H1 (cell line): ENCODE measurements at places on chromosomes 12 and 14. TPM values are rescaled to one million over a fixed set of nuclear protein-coding genes. Genes with fewer than 3 reads are reported as not detected.

- DNase-seq, result no peak
Measured at GRCh38 chr14:22551605-22551997, 37.4 kb downstream of the DAD1 start.

GRCh38 chr12:66661357-66661756 is 17.5 kb downstream of the GRIP1 start:
- DNase-seq, result no peak

DNA sequence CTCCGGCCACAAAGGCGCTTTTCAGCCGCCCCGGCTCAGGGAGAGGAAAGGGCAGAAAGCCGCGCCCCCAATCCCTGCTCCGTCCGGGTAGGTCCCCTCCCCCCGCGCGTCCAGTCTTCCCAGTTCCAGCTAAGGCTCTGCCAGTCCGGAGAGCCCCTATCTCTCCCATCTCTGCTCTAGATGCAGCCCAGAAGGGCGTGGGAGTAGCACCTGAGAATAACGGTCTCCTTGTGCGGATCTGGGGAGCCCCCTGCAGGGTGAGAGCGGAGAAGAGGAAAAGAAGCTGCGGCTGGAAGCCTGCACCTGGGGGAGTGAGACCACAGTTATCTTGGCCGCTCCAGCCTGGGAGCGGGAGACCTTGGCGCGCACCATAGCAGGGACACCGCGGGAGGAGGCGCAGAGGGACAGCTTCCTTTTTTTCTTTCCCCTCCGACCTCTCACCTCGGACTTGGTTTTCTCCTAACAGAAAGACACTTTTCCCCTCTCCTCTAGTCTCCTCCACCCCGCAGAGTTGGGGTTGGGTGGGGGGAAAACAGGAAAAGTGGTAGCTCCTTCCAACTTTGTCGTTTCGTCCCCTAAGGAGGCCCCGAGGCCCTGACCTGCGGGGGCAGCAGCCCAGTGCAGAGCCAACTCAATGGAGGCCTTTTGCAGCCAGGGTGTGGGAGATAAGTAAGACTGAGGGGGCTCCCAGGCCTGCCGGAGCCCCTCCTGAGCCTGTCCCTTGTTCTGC is 2.4 kb downstream of the DHH start:
- DNase-seq, result peak; percentile 86

The CLEC4D gene
- not detected in 2 replicates for total RNA-seq

- no peak for DNase-seq
Measured at GRCh38 chr12:19150273-19150900, 20.9 kb downstream of the PLEKHA5 start.

- no peak for DNase-seq
Measured at GRCh38 chr14:58200480-58200841, 512 bp downstream of the ACTR10 start.

DNA sequence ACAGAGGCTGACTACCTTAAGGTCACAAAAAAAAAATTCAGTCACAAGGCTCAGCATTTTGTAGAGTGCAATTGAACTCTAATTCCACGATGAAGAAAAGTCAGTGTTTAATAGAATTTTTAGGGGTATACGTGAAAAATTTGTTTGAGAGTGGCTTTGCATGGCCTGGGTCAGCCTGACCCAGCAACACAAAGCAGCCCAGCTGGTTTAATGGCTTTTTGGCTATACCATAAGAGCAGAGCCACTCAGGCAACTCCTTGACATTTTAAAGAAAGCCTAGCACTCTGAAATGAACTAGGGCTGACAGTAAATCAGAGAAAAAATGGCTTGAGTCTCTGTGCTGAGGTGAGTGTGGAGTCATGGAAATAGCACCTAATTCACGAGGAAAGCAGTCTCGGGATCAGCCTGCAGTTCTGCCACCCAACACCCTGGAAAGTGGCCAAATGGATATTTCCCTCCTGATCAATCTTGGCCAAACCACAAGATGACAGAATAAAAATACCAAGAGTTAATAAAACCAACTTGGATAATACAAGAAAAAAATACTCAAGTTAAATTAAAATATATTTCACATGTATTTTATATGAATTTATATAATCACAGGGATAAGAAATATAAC is 59.5 kb downstream of the GALNT4 start:
- DNase-seq, result no peak

The GIT2 gene
- 18.5 and 20.7 TPM in 2 replicates for total RNA-seq

The PRH2 gene
- not detected in 2 replicates for total RNA-seq

DNA sequence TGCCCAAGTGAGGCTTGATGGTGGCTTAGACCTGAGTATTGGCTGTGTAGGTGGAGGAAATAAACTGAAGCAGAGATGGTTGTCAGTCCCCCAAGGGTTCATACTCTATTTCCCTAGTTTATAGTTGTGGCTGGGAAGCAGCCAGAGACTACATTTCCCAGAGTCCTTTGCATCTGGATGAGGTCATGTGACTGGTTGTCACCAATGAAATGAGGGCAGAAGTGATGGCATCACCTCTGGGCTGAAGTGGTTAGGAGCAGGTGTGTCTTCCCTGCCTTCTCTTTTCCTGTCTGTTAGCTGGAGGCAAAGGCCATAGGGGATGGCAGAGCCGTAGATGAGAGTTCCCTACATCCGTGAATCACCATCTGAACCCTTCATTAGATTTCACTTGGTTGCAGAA is 16.3 kb upstream of the NOS1 start:
- DNase-seq, result no peak

The TAS2R50 gene
- 0.33 and 0.50 TPM in 2 replicates for total RNA-seq

DNA sequence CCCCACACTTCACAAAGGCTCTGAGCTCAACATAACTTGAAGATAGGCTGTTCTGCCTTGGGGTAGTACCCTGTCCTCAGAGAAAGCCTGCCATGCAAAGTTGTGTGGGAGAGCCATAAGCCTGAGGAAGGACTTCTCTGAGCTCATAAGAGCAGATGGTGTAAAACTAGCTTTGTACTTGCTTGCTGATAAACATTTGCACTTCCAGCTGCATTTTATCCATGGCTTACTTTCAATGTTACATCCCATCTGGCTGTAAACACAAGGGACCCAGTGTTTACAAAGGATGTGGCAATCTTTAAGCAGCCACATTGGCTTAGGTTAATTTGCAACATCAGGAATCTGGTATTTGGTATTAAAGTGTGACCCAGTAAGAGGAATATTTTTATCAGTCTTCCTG is 258.1 kb downstream of the IPO8 start:
- DNase-seq, result no peak

DNA sequence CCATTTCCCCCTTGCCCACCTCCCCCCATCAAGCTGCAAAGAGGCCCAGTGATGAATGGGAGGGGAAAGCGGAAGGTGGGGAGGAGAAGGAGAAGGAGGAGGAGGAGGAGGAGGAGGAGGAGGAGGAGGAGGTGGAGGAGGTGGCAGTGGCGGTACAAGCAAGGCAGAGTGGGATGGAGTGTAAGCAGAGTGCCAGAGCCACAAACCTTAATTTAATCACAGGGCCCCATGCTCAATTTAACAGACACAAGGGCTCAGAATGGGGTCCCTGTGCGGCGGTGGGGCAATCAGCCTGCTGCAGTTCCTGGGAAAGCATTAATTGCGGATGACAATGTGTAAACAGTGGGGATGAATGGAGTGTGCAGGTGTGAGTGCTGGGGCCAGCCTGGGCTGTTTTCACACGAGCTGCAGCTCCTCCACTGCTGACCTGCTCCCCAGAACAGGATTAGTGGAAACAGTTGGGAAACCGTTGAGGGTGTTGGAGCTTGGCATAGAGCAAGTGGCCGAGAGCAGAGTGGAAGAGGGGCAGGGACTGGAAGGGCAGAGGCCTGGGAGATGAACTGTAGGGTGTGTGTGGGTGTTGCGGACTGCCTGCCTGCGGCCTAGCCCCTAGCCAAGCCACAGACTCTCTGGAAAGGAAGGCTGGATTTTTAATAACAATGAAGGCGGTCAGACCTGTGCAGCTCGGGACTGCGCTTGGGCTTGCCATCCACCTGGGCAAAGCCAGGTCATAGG is 36.4 kb upstream of the SMOC1 start:
- DNase-seq, result no peak

DNA sequence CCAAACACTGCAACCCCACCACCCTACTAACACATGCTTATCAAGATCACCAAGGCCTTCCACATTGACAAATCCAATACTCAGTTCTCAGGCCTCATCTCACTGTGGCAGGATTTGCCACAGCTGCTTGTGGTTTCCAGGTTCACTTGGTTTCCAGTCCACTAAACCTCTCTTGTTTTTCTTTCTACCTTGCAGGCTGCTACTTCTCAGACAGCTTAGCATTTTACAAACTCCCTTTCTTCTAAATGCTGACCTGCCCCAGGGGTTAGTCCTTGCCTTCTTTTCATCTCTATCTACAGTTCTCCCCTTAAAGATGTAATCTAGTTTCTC is 84.1 kb downstream of the BCAT1 start:
- no peak for DNase-seq

- no peak for DNase-seq
Measured at GRCh38 chr12:12229556-12230092, 37.2 kb downstream of the LRP6 start.

GRCh38 chr12:110647631-110648040 is 33.7 kb downstream of the TCTN1 start:
- DNase-seq, result no peak

DNA sequence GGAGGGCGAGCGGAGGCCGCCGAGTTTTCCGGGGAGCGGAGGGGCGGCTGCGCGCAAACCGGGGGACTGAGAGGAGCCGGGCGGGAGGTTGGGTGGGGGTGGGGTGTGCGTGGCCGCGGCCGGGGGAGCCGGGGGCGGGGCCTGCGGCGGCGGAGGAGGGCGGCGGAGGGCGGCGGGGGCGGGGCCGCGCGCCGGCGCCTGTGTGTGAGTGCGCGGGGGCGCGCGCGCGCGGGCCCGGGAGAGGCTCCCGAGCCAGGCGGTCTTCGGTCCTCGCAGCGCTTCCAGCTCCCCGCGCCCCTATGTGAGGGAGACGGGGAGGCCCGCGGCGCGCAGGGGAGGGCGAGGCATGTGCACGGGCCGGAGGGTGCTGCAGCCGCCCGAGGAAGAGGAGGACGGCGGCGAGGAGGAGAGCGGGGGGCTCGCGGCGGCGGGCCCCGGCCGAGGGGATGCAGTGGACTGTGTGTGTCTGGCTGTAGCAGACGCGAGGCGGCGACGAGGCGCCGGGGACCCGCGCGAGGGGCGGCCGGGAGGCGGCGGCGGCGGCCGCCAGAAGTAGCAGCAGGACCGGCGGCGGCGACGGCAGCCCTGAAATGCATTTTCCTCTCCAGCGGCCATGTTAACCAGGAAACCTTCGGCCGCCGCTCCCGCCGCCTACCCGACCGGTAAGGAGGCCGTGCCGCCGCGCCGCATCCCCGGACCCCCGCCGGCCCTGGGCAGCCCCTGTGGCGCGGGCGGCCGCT is at the start of gene DYRK2:
TSS of gene DYRK2 (plus strand) at position 225 of the 740 bp plus-strand sequence. CDS start at position 614, 389 bp downstream.
- peak; percentile 19 for DNase-seq

The TMEM132C gene
- 0.59 and 0.76 TPM in 2 replicates for total RNA-seq

- no peak for DNase-seq
Measured at GRCh38 chr12:79183003-79183402, 318.4 kb downstream of the SYT1 start.

DNA sequence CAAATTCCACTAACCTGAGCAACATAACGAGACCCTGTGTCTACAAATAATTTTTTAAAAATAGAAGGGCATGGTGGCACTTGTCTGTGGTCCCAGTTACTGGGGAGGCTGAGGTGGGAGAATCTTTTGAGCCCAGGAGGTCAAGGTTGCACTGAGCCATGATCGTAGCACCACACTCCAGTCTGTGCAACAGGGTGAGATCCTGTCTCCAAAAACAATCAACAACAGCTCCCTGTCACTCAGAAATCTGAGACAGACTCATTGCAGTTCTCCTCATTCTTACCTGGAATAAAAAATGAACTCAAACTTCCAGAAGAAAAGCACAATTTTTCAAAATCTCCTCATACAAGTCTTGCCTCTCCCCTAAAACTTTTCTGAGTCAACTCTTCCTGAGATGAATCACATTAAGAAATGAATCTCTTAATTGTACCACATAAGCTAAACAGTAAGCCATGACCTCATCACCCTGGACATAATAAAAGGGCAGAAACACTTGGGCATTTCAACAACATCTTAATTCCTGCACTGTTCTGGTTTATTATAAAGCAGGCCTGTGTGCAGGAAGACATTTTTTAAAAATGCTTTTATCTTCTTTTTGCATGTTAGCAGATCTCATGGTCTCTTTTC is 214.3 kb upstream of the CDKN3 start:
- DNase-seq, result no peak

The NGDN gene
- 48.8 and 56.0 TPM in 2 replicates for total RNA-seq

The PDZRN4 gene
- total RNA-seq, result not detected in 2 replicates

DNA sequence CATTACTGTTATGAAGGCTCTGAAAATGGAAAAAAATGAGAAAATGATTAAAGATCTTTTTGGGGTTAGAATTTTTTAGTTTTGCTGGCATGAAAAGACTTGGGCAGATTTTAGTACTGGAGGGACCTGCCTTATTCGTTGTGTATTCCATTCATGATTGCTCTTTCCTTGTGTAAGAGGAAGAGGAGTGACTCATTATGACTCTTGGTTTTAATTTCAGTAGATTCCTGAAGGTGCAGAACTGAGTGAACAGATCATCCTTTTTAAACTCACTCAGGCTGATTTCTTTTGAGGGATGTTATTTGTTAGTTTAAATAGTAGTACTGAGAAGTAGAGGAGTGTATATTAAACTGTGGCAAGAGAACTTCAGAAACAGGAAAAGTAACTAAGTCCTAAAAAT is 41.6 kb downstream of the AKAP6 start:
- no peak for DNase-seq

The FGD4 gene
- total RNA-seq, result 44.5 and 48.2 TPM in 2 replicates

The VRTN gene
- 148 and 154 TPM in 2 replicates for total RNA-seq

GRCh38 chr12:6965714-6966113 is 4.8 kb downstream of the PHB2 start:
- no peak for DNase-seq

DNA sequence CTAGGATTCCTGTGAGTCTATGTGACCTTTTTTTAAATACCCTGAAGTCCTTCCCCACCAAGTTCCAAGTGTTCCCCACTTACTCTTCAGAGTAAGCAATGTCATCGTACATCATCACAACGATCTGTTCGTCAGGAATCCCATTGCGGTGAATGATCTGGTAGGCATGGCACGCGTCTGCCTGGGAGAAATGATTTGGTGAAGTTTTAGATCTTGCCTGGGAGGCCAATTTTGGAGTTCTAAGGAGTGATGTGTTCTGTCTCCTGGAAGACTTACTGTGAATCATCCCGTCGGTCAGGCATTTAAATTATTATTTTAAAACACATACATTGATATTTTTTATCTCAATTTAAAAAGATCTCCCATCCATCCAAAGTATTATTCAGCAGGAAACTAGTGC is 29.8 kb downstream of the LGMN start:
- no peak for DNase-seq

- no peak for DNase-seq
Measured at GRCh38 chr14:73173092-73173735, 36.9 kb downstream of the PSEN1 start.

GRCh38 chr14:105475269-105476096 is 862 bp downstream of the CRIP2 start:
- no peak for DNase-seq
